Stimulated activated CD4-positive, alpha-beta T cell treated with anti-CD3 and anti-CD28 coated beads, Interleukin-12 subunit alpha, Interleukin-12 subunit beta, amount 100 ng/mL, for 4 hours (primary cell): ENCODE measurements at places on chromosomes 2 and 18.

DNA sequence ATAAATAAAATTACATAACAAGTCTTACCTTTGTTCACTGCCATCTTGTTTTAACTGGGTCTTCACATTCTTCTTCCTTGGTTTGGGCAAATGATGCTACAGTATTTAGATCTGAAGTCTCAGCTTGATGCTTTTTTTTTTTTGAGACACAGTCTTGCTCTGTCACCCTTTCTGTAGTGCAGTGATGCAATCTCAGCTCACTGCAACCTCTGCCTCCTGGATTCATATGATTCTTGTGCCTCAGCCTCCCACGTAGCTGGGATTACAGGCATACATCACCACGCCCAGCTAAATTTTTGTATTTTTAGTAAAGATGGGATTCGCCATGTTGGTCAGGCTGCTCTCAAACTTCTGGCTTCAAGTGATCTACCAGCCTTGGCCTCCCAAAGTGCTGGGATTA is 53.2 kb upstream of the MAT2A start:
- no peak for DNase-seq

- DNase-seq = no peak
Observed at GRCh38 chr2:215479121-215479520, 43.3 kb upstream of the FN1 start.

GRCh38 chr2:1397350-1397749 is 15.9 kb upstream of the TPO start:
- no peak for DNase-seq

GRCh38 chr2:217407362-217407761 is 547.5 kb upstream of the TNP1 start:
- DNase-seq = no peak

- peak; percentile 13 for DNase-seq
Observed at GRCh38 chr2:147331790-147332419, 512.9 kb upstream of the ACVR2A start.

DNA sequence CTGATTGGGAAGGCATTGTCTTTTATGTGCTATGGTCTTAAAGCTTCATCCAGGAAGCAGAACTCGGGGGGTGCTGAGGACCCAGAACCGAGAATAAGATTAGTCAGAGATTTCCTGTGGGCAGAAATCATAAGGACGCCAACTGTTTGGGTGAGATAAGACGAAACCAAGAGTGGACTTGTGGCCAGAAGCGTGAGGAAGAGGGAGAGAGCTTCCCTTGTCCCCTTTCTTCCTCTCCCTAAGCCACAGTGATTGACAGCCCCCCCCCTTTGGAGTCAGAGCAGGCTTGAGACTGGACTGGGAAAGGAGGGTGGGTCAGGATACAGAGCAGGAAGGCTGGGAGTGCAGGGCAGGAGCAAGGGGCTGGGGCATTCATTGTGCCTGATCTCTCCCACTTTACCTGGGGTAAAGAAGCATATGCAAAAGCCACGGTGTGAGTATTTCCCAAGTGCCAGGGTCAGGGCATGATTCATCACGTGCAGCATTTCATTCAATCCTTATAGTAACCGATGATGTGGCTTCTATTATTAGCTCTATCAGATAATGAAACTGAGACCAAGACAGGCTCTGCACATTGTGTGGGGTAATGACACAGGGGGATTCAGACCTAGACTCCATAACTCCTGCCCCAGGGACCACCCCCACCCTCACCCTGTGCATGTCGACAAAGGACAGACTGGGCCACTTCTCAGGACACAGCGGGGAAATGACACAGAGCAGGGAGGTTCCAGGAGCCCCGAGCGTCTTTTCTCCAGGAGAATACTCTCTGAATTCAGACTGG is 3.0 kb upstream of the IL1RN start:
- DNase-seq = no peak

GRCh38 chr2:151302879-151303278 is 13.4 kb upstream of the NMI start:
- DNase-seq = no peak

- DNase-seq = peak; percentile 37
Observed at GRCh38 chr2:10097352-10098148, 17.3 kb upstream of the CYS1 start.

DNA sequence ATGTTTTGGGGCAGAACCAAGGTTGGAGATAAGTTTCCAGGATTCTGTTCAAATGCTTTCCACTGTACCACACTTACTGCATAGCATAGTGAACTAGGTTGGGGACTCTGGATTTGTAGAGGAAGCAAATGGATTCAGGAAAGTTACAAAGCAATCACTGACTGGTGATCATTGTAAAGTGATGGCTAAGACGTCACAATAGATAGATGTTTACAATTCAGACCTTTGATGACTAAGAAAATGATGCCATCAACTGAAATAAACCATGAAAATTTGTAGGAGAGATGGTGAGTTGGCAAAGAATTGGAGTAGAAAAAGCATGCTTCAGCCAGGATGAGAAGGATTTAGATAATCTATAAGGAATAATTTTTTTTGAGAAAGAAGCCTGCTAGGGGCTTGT is 178.0 kb downstream of the UBE2E3 start:
- no peak for DNase-seq

GRCh38 chr18:50131591-50131990 is 63.4 kb downstream of the MYO5B start:
- no peak for DNase-seq

DNA sequence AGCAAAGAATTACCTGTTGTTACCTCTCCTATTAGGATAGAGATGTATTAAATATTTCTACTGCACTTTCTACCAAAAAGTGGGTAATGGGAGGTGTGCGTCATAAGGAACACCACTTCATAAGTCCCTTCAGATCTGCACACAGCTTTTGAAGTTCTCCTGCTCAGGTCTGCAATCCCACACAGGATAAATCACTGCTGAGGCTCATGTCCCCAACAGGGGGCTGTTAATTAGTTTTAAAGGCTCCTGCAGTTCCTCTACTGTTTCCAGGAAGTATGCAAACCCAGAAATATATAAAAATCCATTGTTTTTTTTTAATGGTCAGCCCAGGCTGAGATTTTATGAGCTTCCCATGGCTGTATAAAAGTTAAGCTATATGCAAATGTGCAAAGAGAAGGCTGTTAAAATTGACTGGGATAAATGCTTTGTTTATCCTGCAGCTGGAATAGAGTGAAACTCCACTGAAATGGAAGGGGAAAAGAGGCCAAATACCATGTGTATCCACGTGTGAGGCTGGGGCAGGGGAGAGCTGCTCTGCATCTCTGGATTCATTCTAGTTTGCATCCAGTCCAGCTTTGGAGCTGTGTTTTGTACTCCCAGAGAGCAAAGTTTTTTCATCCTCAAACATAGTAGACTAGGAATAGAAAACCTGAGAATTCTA is 903.7 kb downstream of the TDRD15 start:
- no peak for DNase-seq

- DNase-seq = no peak
Observed at GRCh38 chr2:150296770-150297546, 190.5 kb downstream of the RND3 start.

DNA sequence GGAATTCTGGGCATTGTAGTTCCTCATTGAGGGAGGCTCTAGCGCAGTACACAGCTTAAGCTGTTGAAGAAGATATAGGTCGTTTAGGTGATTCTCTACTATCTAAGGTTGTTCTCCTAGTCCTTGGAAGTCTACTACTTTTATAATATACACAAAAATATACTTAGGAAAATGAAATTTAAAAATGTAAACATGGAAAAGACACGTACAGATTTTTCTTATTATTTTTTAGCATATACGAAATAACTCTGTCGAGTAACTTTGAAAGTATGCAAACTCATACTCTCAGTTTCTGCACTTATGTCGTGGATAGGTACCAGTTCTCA is 272 bp upstream of the FASTKD1 start:
- no peak for DNase-seq

GRCh38 chr2:106885971-106886915 is at the start of gene ST6GAL2:
ST6GAL2 (minus strand) TSS chr2:106886167; CDS start chr2:106843977, 42,190 bp downstream.
- no peak for DNase-seq

- DNase-seq = no peak
Observed at GRCh38 chr2:168200930-168201583, 46.3 kb downstream of the STK39 start.

DNA sequence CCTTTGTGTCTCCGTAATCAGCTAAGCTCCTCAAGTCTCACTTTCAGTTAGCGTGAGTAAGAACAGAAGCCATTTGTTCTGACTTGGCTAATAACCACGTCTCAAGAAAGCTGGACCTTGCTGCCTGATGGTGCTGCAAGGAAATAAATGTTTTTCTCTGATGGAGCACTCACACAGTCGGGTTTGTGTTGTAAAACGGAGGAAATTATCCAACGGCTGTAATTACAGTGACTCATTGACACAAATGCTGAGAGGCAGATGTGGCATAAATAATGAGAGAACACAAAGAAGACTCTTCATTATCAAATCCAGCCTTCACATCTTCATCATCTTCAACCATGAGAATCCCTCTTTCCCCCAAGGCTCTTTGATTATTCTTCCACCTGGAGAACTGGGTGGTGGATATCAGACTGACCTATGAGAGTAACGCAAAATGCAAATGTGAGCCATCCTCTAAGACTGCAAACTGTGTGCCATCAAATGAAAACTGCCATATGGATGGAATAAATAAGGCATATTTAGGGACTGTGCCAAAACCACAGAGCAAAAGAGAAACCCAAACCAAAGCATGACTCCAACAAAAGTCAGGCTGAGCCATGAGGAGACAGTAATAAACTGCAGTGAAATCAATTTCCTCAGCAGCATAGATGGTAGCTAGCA is 252.6 kb downstream of the RND3 start:
- DNase-seq = no peak

DNA sequence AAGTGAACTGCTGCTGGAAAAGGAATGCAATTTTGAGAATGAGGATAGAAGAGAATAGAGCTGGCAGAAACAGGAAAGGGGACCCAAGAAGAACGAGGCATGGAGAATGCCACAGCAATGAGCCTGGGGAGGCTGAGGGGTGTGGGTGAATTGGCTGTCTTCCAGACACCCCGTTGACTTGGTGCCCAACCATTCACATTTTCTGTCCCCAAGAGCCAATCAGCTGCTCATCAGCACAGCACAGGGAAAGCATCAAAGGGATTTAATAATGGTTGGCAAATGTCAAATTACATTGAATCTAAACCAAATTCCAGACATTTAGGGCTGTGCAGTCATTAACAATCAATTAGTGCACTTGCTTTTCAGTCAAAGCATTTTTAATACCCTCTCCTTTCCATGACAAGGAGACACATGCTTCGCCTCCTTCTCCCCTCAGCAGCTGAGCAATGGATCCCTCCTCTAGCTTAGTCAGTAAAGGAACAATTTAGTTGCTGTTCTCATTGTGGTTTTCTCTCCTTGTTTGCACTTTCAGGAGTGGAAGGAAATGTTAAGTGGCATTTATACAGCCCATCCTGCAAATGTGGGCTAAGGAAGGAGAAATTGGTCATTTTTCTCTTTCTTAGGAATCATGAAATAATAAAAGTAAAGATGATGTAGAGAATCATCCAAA is 98.8 kb downstream of the KLF7 start:
- DNase-seq = no peak

GRCh38 chr2:241546771-241547498 is 11.6 kb upstream of the BOK start:
- no peak for DNase-seq

- no peak for DNase-seq
Observed at GRCh38 chr2:236545814-236546480, 23.7 kb upstream of the ACKR3 start.
